Fibroblast of skin of scalp (primary cell): ENCODE measurements at places on chromosomes 4 and X.

GRCh38 chr4:100875296-100876068 lies 357.7 kb upstream of the EMCN start:
- no peak for DNase-seq

DNA sequence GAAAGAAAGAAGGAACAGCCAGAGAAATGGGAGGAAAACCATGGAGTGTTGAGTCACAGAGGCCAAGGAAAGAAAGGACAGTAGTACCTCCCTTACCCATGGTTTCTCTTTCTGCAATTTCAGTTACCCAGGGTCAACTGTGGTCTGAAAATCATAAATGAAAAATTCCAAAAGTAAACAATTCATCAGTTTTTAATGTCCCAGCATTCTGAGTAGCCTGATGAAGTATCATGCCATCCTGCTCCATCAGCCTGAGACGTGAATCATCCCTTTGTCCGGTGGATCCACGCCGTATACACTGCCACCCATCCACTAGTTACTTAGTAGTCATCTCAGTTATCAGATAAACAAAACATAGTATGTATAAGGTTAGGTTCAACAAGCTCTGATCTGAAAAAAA lies 114.2 kb downstream of the COMMD8 start:
- DNase-seq: peak; percentile 12

GRCh38 chr4:34250562-34250961 lies 1993.8 kb downstream of the ARAP2 start:
- peak; percentile 44 for DNase-seq

- no peak for DNase-seq
These were observed 72.3 kb upstream of the SH3RF1 start for GRCh38 chr4:169342906-169343564.

- DNase-seq: no peak
These were observed 77.9 kb downstream of the RTL9 start for GRCh38 chrX:110436523-110436922.

- DNase-seq: no peak
These were observed 192.5 kb downstream of the EDA start for GRCh38 chrX:69808375-69808774.

DNA sequence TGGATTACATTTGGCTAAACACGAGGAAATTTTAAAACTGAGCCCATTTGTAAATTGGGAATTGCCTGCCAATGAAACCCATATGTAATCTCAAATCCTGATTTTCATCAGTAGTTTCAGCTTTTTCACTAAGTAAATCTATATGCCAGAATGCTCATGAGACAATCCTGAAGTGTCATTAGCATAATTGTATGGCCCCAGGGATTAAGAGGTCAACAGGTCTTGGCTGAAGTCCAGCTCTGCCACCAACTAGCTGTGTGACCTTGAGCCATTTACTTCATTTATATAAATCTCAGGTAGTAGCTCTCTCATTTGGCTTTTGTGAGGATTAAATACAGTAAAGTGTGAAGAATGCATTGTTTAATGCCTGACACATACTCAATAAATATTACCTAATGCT lies 320.5 kb upstream of the EMCN start:
- DNase-seq: no peak

DNA sequence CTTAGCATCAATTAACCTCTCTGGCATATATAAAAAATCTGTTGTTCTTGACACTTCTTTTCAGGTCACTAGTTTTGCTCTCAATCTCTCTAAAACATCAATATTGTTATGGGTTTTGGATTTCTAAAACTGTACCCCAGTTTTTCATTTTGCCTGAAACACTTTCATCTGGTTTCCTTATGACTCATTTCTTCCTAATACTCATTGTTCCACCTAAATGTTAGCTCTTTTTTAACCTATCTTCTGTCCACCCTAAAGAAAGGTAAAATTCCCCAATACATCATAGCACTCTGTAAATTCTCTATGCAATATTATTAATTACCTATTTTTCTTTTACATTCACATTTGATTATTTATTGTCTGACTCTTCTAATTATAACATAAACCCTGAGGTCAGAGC lies 575.5 kb upstream of the NDST4 start:
- no peak for DNase-seq

GRCh38 chrX:78624426-78624825 lies 34.7 kb downstream of the RTL3 start:
- DNase-seq: no peak

GRCh38 chrX:155086202-155086840 lies 15.0 kb downstream of the BRCC3 start:
- DNase-seq: peak; percentile 35

GRCh38 chrX:115563633-115564162 lies 2.7 kb downstream of the PLS3 start:
- DNase-seq: no peak

- DNase-seq: no peak
These were observed 154.3 kb downstream of the COMMD8 start for GRCh38 chr4:47309165-47309564.

- peak; percentile 60 for DNase-seq
These were observed 71.1 kb downstream of the CLOCK start for GRCh38 chr4:55475394-55476243.

GRCh38 chr4:76615999-76616398 lies 181.0 kb downstream of the SHROOM3 start:
- DNase-seq: no peak

- no peak for DNase-seq
These were observed 442 bp upstream of the MCUB start for GRCh38 chr4:109559625-109559982.

- DNase-seq: peak; percentile 79
These were observed 97.3 kb downstream of the DDX60 start for GRCh38 chr4:168221301-168221700.

- DNase-seq: no peak
These were observed 39.2 kb upstream of the CRMP1 start for GRCh38 chr4:5932035-5932568.

DNA sequence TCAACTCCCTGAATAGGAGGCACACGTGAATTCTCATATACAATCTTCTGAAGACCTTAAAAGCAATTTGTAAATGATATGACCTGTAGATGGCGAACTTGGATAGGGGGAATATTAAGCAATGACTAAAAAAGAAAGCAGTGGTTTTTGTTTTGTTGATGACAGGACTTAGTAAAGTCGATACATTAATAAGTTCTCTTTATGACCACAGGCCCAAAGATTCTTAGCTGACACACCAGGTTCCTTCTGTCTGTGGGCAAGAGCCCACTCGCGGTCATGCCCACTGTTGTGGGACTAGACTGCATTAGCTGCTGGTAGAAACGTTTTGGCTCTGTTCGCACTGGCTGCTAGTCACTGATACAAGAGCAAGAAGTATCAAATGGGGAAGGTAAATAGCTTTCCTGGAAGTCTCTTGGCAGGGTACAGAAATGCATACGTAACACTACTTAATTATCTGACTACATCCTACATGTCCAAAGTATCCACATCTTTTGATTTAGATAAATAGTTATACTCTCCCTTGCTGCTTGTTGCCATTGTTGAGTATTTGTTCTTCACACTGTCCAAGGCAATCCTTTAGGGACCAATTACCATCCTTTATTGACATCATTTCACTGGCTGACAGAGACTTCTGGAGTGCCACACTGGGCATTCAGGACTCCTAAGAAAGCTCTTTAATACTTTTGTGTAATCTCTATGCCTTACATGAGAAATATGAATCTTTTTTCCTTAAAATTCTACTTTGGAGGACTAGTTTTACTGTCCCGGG lies 31.0 kb downstream of the ALPK1 start:
- DNase-seq: peak; percentile 59

GRCh38 chr4:40152637-40153036 lies 44.2 kb upstream of the RHOH start:
- DNase-seq: no peak

DNA sequence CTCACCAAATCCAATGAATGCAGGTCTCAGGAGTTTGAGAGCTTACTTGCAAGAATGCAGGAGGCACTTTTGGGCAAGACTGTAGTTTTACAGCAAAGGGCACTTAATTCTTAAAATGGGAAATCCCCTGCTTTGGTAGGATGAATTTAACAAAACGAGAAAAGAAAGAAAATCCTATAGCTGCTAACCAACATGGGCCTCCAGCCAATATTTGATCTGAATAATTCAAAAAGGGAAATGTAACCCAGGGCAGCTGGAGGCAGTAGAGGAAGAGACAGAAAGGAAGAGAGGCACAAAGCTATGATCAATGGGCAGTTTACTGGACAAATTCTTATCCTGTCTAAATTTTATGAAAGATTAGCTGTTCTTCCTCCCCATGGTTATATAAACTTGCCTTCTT lies 142.3 kb downstream of the SH3KBP1 start:
- no peak for DNase-seq

DNA sequence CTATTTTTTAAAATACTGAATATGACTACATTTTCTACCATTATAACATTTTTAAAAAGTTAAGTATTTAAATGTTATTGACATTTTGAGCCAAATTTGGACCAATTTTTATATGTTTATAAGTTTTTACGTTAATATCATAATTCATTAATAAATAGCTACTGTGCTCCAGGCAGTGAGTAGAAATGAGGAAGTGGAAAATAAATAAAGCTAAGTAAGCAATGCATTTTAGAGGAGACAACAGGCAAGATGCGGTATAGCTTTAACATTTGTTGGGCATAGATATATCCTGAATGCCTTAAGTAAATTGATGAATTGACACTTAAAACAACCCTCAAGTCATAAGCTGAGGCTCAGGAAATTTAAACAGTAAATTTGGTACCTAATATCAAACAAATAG lies 474.8 kb downstream of the PCDH10 start:
- no peak for DNase-seq

GRCh38 chr4:134027931-134028330 lies 173.7 kb downstream of the PABPC4L start:
- peak; percentile 50 for DNase-seq

DNA sequence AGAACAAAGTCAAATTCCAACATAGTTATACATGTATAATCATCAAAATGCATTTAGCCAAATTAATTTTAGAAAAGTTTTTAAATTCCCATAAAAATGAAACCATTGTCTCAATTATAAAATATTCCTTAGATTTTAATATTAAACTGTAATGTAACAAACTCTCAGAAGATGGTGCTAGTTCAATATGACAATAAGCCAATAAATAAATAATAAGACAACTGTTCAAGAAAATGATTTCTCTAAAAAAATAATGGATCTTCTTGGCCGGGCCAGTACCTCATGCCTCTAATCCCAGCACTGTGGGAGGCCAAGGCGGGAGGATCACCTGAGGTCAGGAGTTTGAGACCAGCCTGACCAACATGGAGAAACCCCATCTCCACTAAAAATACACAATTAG lies 80.3 kb downstream of the RAB28 start:
- no peak for DNase-seq

GRCh38 chrX:86149119-86149518 lies 868 bp downstream of the DACH2 start:
- DNase-seq: no peak

DNA sequence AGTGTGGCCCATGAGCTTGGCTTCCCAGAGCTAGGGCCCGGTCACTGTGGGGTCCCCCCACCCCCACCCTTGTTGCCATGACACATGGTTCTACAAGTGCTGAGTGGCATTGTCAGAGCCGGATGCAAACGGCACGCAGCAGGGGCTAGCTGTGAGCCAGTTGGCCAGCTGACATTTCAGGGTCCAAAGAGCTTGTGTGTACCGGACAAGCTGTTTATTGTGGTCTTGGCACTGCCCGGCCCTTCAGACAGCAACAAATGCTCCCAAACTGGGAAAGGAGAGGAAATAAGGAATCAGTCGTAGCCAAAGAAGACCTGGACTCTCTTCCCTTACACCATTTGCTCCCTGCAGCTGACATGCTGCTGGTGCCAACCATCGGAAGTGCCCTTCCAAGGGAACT lies 36.8 kb downstream of the TSC22D3 start:
- DNase-seq: no peak

GRCh38 chrX:124651031-124651430 lies 304.7 kb downstream of the SH2D1A start:
- DNase-seq: no peak

- peak; percentile 47 for DNase-seq
These were observed 562.2 kb downstream of the ZIC3 start for GRCh38 chrX:138128027-138128671.

DNA sequence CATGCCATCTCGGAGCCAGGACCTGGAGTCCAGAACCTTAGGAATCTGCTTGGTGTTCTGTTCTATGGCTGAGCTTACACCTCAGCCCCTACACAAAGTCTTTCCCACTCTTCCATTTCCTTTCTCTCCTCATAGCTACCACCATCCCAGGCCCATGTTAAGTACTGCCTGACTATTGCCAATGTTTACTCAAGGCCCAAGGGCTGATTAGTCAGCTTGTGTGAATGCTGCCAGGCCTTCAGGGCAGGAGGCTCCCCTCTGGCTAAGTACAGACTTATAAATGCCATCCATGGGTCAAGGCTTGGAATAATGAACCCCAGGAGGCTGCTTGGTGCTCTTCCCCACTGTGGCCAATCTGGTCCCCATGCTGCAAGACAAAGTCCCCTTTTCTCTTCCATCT lies 411.6 kb upstream of the MAGEB18 start:
- peak; percentile 0 for DNase-seq

DNA sequence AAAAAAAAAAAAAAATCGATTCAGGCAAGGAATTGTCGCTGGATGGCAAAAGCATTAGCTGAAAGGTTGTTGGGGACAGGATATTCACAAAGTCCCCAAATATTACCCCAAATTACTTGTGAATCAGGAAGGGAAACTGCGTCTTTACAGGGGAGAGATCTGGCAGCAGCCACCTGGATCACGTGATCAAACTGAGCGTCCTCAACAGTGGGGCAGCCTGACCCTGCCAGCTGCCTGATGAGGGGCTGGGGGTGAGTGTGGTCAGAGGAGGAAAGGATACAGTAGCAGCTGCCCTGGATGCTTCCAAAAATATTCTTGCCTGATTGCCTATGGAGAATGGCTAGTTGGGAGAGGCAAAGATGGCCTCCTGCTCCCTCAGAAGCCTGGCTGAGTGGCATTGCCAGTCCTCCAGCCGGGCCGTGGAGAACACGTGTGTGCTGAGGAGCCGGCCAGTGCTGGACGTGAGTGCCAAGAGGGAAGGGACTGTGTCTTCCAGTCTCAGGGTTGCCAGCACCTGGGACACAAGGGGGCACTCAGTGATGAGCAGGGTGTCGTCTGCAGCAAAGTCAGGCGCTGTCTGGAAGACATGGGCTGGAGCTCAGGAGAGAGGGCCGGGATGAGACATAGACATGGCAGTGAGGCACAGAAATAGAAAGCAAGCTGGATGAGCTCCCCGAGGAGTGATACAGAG lies 3.0 kb upstream of the LAGE3 start:
- no peak for DNase-seq

DNA sequence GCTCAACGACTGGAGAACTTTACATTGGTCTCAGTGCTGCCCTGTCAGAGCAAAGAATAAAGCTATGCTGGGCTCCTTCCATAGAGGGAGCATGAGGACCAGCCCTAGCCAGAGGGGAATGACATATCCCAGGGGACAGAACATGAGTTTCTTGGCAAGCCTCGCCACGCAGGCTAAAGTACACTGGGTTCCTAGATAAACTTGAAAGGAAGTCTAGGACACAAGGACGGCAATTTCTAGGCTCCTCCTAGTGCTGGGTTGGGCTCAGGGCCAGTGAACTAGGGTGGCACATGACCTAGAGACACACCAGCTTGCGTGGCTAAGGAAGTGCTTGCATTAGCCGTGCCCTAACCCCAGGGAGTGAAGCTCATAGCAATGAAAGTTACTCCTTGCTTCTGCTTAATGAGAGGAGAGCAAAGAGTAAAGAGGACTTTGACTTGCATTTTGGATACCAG lies 141.0 kb downstream of the MAB21L2 start:
- peak; percentile 37 for DNase-seq
